ENCODE measurements at places on chromosomes 7 and 10.

DNA sequence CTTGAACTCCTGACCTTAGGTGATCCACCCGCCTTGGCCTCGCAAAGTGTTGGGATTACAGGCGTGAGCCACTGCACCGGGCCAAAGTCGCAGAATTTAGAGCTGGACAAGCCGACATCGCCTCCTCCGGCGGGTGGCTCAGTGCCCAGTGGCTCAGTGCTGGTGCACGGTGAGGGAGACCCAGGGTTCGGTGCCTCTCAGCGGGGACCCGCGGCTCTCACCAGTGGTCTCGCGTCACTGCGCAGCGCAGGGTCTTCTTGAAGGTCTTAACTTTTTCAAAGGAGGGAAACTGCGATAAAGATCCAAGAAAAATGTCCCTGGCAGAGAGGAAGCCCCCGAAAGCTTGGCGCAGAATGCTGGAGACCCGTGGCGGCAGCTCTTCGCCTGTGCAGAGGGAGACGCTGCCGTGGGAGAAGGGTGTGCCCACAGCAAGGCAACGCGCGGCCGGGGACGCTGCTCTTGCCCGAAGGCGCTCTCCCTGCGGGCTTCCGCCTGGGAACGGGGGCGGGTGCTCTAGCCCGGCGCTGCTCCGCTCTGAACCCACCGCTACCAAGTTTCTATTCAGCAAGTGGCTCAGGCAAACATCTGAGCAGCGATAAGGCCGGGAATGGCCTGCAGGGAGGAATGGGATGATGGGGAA, 324.3 kb downstream of the DNAJB6 start:
- no peak for DNase-seq

- no peak for DNase-seq
Observed at GRCh38 chr7:29146888-29147609, 712 bp upstream of the CPVL start.

DNA sequence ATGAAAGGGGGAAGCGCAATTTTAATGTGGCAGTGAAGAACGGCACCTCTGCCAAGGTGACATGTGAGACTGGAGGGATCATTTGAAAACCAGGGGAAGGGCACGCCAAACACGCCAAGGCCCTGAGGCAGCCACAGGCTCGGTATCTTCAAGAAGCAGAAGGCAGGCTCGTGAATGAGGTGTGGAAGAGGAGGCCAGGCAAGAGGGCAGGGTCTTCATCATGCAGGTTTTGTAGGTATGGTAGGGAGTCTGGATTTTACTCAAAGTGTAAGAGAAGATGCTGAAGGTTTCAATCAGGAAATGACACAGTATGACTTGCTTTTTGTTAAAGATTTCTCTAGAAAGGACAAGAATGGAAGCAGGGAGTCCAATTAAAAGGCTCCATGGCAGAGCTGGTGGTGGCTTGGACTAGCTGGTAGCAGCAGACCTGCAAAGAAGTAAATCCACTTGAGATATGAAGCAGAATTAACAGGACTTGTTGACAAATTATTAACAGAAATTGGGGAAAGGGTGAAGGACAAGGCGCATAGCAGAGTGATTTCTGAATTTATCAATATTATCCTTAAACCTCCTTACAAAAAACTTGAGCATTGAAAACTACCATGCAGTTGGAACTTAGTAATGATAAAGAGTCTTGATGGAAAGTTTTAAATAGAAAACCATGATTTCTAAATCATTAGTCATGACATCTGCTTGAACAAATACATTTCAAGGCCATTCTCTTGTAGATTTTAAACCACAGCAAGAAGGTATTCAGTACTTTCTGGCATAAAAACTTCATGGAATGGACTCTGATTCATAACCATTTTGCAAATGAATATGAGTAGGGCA, 70.4 kb downstream of the COA1 start:
- DNase-seq = no peak

- no peak for DNase-seq
Observed at GRCh38 chr7:42692621-42693020, 219.2 kb downstream of the C7orf25 start.

- DNase-seq = no peak
Observed at GRCh38 chr7:94432817-94433216, 38.1 kb downstream of the COL1A2 start.

GRCh38 chr7:140653319-140654108, 12.9 kb upstream of the DENND2A start:
- peak; percentile 14 for DNase-seq

- DNase-seq = no peak
Observed at GRCh38 chr10:10126218-10126617, 891.5 kb upstream of the CELF2 start.

Measured in stimulated activated CD4-positive, alpha-beta T cell treated with anti-CD3 and anti-CD28 coated beads, Interleukin-2, amount 100 ng/mL, for 4 hours (primary cell).